ENCODE measurements at places on chromosomes 4 and X.
A peak's percentile ranks its signal among the peaks of the same experiment; 100 is the strongest.

DNA sequence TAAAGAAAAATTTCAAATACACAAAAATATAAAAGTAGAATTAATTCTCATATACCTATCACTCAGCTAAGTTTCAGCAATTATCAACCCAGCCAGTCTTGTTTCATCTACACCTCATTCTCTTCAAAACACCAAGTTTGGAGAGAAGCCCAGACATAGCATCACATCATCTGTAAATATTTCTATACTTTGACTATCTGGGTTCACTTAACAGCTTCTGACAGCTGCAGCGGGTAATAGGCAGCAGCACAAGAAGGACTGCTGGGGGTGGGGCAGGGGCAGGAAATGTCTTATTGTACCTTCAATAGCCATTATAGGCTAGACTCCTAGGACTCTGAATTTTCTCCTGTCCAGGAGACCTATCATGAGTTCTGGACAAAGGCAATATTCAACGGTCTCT, 54.1 kb downstream of the PHF8 start:
- no peak for DNase-seq

- no peak for DNase-seq
Observed at GRCh38 chr4:142715727-142716126, 130.4 kb downstream of the INPP4B start.

- no peak for DNase-seq
Observed at GRCh38 chr4:4788573-4788972, 70.9 kb upstream of the MSX1 start.

DNA sequence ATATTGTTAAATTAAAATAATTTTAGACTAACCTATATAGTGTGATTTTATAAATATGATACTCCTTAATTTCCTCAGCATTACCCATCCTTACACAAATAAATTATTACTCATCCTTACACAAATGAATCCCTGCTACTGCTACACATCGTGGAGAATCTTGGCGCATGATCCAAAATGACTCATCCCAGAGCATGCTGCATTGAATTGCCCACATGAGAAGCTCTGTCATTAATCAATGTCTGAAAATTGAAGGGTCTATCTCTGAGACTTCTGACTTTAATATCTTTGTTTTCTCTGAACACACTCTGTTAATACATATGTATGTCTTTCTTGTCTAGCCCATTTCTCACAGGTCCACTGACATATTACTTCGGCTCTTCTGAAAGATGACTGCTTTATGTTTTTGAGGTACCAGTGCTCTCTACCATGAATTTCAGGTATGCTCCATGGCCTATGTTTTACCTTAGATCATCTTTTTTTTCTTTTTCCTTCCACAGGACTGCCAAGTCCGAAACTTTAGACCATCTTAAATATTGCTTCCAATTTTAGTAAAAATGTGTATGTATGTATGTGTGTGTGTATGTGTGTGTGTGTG, 15.7 kb upstream of the DUSP21 start:
- DNase-seq = no peak

GRCh38 chr4:62619971-62620370, 1419.8 kb downstream of the ADGRL3 start:
- DNase-seq = no peak

GRCh38 chr4:69639542-69639941, at the start of gene UGT2A2:
Gene UGT2A2, minus strand, starts transcription at chr4:69639642. Its CDS starts 2 bp downstream, at chr4:69639640.
- DNase-seq = no peak

GRCh38 chr4:170007113-170007512, 19.1 kb downstream of the MFAP3L start:
- DNase-seq = no peak

DNA sequence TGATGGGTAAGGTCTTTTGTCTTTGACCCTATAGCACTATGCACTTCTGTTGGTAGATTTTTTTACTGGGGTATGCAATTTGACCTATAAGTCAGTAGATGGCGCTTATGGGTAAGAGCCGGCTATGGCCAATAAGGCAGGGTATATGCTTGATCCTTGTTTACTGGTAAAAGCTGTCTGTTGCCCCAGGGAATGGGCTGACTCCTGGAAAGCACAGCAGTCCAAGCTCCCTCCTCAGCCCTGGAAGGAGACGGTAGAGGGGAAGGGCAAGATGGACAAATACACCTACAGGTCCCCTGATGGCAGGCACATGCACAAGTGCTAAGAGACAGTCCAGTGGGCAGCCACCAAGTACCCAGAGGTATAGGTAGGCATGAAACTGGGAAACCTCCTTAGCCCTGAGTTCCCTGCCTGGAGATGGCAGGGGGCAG, 63.7 kb downstream of the ADAMTS3 start:
- no peak for DNase-seq

- DNase-seq = no peak
Observed at GRCh38 chr4:79851625-79852304, 221.3 kb downstream of the ANTXR2 start.

- DNase-seq = no peak
Observed at GRCh38 chr4:5184606-5185005, 133.3 kb downstream of the STK32B start.

DNA sequence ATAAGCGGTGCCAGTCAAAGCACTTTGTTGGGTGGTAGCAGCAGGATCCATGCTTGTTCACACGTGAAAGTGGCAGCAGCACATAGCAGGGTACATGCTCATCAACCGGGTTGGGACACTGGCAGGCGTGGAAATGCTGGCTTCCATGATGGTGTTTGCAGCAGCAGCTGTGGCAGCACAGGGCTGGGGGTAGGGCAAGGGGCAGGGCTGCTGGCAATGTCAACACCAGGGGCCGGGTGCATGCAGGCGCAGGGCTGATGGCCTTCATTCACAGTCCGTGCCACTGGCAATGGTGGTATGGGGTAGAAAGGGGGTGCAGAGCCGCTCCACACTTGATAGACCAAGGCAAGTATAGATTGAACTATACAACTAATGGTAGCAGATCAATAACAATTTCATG, 374.7 kb upstream of the FAM241A start:
- no peak for DNase-seq

GRCh38 chr4:87973283-87974169, 2.0 kb upstream of the SPP1 start:
- DNase-seq = peak; percentile 59

DNA sequence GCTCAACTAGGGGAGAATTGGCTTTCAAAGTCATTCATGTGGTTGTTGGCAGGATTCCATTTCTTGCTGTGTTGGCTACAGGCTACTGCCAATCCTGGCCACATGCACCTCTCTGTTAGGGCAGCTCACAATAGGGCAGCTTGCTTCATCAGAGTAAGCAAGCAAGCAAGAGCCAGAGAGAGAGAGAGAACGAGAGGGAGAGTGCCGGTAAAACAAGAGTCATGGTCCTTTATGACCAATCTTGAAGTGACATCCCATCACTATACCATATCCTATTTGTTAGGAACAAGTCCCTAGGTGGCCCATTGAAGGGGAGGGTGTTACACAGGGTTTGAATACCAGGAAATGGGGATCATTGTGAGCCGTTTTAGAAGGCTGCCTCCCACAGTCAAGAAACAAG, 33.0 kb upstream of the TLR2 start:
- DNase-seq = no peak

GRCh38 chr4:168515222-168516011, 18.6 kb downstream of the PALLD start:
- no peak for DNase-seq

DNA sequence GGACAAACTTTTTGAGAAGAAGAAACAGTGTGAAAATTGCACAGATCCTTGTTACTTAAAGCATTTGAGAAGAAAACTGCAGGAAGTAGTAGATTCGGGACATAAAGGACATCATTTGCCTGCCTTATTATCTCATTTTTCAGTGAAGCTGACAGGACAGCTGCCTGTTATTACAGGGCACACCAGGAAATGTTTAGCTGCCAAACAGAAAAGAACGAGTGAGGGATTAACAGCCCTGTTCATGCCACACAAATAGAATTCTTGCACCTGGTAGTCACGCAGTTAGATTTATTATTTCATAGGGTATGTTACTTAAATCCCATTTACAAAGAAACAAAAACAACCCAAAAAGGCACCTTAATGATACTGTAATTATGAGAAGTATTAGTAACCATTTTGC, 100.6 kb downstream of the CHIC2 start:
- no peak for DNase-seq

GRCh38 chr4:127748957-127749356, 18.8 kb downstream of the SLC25A31 start:
- no peak for DNase-seq

DNA sequence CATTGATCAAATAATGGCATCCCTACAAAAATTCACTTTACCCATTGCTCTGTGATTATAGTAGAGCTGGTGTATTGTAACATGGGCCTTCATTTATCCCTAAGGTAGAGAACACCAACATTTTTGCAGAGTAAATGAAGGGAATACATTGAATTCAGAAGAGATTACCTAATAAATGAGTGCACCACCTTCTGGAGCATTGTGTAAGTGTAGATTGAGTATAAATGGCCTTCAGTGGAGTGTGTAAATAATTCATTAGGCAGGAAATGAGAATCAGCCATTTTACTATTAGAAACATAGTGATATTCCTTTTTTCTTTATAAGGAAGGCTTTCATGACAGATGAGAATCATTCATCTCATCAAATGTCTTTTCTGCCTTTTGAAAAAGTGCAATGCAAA, 155.8 kb downstream of the FAM47B start:
- no peak for DNase-seq

- DNase-seq = no peak
Observed at GRCh38 chr4:111434586-111434985, 710.7 kb upstream of the FAM241A start.

- DNase-seq = no peak
Observed at GRCh38 chr4:845233-845835, 19.4 kb upstream of the CPLX1 start.

DNA sequence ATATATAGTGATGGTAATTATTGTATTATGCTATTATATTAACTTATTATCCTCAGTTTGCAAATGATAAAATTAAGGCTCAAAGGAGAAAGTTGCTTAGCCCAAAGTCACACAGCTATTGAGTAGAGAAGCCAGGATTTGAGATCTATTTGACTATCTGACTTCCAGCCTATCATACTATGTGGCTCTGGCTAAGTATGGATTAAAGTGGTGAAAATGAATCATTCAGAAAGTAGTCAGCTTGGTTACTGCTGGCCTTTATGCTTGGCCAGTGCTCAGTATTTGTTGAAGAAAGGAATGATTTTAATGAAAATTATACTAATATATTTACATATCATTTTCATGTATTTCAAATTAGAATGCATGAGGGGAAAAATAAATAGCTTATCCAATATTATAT, 219.8 kb downstream of the SHROOM3 start:
- no peak for DNase-seq

DNA sequence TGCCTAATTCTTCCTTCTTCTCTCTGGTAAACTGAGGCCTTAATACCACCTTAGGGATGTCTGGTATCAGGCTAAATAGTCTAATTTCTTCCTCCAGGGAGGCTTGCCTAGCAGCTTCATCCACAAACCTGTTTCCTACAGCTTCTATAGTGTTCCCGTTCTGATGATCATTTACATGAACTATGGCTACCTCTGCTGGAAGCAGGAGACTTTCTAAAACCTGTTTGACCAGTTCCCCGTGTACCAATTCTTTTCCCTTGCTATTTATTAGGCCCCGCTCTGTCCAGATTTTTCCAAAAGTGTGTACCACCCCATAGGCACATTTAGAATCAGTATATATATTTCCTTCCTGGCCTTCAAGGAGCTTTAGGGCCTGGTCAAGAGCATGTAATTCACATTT, 5.8 kb upstream of the USP38 start:
- no peak for DNase-seq

DNA sequence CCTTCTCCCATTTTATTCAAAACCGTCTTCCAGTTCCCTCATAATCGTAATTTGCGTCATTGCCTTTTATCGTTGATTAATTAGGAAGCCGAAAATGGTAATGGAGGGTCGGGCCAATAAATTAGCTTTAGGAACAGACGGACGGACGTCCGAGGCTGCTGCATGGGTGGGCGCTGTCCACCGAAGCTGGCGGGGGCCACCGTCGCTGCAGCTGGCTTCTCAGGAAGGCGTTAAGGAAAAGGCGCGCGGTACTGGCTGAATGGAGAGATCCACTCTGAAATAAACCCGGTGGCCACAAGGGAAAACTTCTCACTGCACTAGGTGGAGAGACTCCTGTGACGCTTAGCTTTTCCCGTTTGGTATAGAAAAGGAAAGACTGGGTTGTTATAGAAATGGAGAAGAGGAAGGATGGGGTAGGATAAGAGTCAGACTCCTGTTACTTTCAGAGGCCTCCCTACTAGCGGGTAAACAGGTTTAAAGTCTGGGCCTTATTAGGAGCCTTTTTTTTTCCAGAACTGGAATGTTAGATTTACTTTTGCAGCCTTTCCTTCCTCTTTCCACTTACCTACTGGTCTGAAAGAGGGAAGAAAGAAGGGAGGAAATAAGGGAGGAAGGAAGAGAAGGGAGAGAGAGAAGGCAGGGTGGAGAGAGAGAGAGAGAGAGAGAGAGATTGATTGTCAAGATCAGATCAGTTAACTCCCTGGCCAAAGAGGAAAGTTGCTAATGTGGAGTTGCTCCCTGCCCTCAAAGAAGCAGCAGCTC, 11.3 kb upstream of the PRDM8 start:
- no peak for DNase-seq

- no peak for DNase-seq
Observed at GRCh38 chrX:48022738-48023137, 15.9 kb downstream of the SPACA5 start.

DNA sequence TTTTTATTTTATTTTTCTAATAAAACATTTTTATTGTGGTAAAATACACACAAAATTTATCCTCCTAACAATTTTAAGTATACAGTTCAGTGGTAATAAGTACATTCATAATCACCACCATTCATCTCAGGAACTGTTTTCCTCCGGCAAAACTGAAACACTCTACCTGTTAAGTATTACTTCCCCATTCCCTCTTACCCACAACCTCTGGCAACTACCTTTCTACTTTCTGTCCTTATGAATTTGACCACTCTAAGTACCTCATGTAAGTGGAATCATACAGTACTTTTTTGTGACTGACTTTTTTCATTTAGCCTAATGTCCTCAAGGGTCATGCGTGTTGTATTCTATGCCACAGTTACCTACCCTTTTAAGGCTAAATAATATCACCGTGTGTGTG, 21.1 kb upstream of the HSFX4 start:
- DNase-seq = no peak

GRCh38 chr4:54066088-54066415, 1.6 kb upstream of the CHIC2 start:
- no peak for DNase-seq

- no peak for DNase-seq
Observed at GRCh38 chr4:73599182-73599581, 21.1 kb downstream of the RASSF6 start.

DNA sequence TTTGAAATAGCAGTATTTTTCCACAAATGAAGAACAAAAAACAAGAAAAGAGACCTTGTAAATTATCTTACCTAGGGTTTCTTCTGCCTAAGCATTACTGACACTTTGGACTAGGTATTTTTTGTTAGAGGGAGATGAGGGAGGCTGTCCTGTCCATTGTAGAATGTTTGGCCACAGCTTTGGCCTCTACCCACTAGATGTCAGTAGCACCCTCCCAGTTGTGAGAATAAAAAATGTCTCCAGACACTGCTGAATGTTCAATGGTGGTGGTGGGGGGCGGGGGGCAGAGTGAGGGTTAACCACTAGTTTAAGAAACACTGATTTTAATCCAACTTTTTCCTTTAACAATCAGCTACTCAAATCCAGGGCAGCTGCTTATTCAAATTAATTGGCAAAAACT, 25.8 kb downstream of the OTUD4 start:
- DNase-seq = no peak

- no peak for DNase-seq
Observed at GRCh38 chr4:42205541-42205940, 53.1 kb upstream of the BEND4 start.
